ENCODE measurements at places on chromosomes 7 and 10.

GRCh38 chr10:33216661-33217427, 117.6 kb downstream of the NRP1 start:
- no peak overlapping the region for H3K4me3 ChIP-seq
- no peaks in the 10 kb centered on the region for H3K36me3 ChIP-seq
- no peaks in the 10 kb centered on the region for H3K27me3 ChIP-seq
- DNase-seq, result no peak
- H3K4me1 ChIP-seq, result peaks cover 6% of the 10 kb centered on the region

DNA sequence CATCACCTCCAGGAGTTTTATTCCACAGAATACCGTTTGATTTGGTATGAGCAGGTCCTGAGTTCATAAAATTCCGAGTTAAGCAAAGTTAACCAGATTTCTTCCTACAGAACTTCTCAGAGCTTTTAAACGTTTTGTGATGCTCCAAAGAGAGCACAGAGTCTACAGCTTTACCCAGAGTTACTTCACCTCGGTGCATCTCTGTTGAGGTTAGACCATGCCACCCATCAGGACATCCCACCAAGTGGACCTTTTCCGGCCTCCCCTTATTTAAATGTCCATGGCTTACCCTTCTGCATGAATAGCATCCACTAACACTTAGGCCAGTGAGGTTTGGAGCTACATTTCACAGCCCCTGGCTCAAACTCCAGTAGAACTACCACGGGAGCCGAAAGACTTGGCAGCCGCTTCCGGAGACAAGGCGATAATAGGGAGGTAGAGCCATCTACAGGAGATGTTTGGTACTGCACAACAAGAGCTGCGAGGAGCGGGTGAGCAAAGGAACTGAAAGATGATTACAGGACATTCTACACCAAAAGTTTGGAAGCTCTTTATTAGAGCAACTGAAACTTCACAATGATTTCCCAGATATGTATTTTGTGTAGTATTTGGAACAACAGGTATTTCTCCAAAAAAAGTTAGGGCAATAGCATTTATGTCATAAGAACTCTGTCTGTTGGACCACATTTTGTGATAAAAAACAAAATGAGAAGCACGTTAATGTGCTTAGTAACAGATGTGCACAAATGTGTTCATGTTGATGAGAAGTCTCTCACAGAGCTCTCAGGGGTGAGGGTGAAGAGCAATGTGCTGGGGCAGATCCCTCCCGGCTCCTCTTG, 174.7 kb downstream of the HERPUD2 start:
- no peaks in the 10 kb centered on the region for H3K36me3 ChIP-seq
- H3K4me3 ChIP-seq, result no peak overlapping the region
- H3K4me1 ChIP-seq, result peaks cover 4% of the 10 kb centered on the region
- H3K27me3 ChIP-seq, result peaks cover 24% of the 10 kb centered on the region
- no peak overlapping the region for H3K27ac ChIP-seq

GRCh38 chr10:51137756-51138529, 63.7 kb downstream of the PRKG1 start:
- H3K27ac ChIP-seq, result no peak overlapping the region
- no peaks in the 10 kb centered on the region for H3K27me3 ChIP-seq
- no peak overlapping the region for H3K4me3 ChIP-seq
- no peaks in the 10 kb centered on the region for H3K4me1 ChIP-seq

DNA sequence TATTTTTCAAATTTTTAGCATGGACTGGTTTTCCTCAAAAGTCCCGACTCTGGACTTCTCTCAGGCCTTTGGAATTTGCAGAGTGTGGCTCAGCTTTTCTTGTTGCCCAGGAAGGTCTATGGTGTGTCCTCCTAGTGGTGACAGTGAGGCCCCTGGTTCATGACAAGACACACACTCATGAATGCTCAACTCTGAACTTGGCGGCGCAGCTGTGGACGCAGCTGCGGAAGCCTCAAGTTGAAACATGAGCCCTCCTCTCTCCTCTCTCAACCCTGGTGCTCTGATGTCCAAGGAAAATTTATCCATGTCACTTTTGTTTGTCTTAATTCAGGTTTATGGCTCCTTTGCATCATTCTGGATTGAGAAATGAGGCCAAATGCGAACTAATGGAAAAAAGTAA, 183.9 kb downstream of the HECW1 start:
- no peaks in the 10 kb centered on the region for H3K36me3 ChIP-seq
- H3K27ac ChIP-seq, result no peak overlapping the region
- peaks cover 65% of the 10 kb centered on the region for H3K27me3 ChIP-seq

- no peaks in the 10 kb centered on the region for H3K36me3 ChIP-seq
- H3K4me1 ChIP-seq, result no peaks in the 10 kb centered on the region
- no peak overlapping the region for H3K4me3 ChIP-seq
- DNase-seq, result no peak
- H3K27me3 ChIP-seq, result no peaks in the 10 kb centered on the region
These were observed 316.8 kb upstream of the STEAP1 start for GRCh38 chr7:89837515-89837914.

DNA sequence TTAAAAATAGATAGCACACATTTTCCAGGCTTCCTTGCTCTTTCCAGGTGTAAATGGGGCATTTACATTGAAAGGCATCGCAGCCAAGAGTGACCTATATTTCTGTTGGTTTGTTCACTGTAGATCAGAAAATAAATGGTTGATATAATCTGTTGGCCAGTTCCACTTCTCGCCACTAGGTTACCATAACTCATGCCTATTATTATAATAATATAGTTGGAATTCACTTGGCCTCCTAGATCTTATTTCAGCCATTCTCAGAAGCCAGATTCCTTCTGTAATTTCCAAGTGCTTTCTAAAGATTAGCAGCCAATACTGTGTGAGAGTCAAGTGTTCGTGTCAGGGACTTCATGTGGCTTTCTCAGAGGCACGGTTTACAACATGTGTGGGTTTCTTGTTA, 179.5 kb downstream of the DNAH11 start:
- no peak overlapping the region for H3K27ac ChIP-seq
- peaks cover 3% of the 10 kb centered on the region for H3K4me1 ChIP-seq
- no peak overlapping the region for H3K4me3 ChIP-seq
- H3K27me3 ChIP-seq, result peaks cover 13% of the 10 kb centered on the region

DNA sequence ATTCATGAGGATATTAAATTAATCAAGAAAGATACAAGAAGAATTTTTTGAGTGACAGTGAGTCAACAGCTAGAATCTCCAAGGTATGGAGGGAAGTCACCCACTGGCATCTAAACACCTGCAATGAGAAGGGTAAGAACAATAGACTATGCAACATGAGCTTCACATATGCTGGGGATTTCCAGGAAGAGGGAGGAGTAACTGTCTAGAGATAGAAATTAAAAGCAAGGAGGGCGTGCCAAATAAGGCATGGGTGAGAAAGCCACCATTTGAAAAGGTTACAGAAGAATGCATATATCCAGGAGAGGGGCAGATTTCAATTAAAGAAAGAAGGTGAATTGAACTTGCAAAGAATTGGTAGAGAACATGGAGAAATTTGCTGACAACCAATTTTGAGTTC, 365.7 kb downstream of the GPR37 start:
- H3K4me1 ChIP-seq, result no peaks in the 10 kb centered on the region
- H3K27ac ChIP-seq, result no peak overlapping the region
- H3K4me3 ChIP-seq, result no peak overlapping the region
- no peaks in the 10 kb centered on the region for H3K36me3 ChIP-seq
- DNase-seq, result no peak

DNA sequence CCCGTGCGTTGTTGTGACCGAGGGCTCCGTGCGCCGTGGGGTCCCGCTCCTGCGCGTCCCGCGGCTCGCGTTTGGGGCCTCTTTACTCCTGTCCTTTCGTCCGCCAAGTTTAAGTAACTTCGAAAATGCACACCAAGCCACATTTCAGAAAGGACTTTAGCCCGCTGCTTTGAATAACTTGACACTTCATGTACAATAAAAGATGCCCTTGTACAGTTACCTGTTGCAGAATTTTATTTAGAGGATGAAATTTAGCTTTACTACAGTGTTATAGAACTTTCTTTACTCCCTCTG, 459 bp downstream of the SUGCT start:
- H3K36me3 ChIP-seq, result no peaks in the 10 kb centered on the region
- no peak overlapping the region for H3K27ac ChIP-seq
- DNase-seq, result no peak

DNA sequence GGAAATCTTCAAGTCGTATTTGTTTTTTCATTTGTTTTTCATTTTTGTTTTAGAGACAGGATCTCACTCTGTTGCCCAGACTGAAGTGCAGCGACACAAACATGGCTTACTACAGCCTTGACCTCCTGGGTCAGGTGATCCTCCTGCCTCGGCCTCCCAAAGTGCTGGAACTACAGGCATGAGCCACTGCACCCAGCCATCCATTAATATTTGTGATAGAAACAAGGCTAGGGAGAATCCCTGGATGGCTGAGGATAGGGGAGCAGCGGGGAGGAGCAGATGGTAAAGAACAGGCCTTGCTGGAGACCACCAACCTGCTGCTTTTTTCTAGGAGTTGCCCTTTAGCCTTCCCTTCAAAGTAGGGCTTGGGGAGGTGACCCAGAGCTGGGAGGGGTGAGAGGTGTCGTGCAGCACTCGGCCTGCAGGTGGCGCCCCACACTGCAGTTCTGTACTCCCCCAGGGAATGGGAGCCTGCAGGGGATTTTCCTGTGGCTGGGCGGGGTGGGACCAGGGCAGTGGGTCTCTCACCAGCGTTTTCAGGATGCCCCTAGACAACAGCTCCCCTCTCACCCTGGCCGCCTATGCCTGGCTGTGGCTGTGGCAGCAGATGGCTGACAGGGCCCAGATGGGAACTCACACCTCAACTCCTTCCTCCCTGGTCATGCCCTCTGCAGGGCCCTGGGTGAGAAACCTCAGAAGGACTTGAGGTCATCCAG, 12.6 kb upstream of the CDH23 start:
- no peaks in the 10 kb centered on the region for H3K4me1 ChIP-seq
- H3K36me3 ChIP-seq, result no peaks in the 10 kb centered on the region
- H3K27me3 ChIP-seq, result peaks cover 48% of the 10 kb centered on the region
- no peak overlapping the region for H3K4me3 ChIP-seq

Data from T-helper 17 cell (primary cell).